ENCODE measurements at places on chromosomes 16 and 17.
A peak's percentile ranks its signal among the peaks of the same experiment; 100 is the strongest.

- DNase-seq = no peak
These were observed 9.6 kb upstream of the RBFOX3 start for GRCh38 chr17:79620207-79621038.

DNA sequence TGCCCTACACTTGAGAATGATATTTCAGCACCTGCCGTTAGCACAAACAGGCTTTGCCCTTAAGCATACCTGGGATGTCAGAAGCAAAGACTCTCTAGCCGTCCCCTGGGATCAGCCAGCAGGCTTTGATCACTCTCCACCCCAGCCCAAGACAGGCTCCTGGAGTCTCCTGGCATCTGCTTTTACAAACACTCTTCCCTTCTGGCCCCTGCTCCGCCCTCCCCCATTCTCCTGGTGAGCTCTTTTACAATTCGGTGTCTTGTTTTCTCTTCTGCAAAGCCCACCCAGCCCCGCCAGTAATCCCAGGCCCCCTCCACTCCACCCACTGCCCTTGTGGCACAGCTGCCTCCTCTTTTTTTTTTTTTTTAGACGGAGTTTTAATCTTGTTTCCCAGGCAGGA lies 50.4 kb downstream of the KATNIP start:
- no peak for DNase-seq

DNA sequence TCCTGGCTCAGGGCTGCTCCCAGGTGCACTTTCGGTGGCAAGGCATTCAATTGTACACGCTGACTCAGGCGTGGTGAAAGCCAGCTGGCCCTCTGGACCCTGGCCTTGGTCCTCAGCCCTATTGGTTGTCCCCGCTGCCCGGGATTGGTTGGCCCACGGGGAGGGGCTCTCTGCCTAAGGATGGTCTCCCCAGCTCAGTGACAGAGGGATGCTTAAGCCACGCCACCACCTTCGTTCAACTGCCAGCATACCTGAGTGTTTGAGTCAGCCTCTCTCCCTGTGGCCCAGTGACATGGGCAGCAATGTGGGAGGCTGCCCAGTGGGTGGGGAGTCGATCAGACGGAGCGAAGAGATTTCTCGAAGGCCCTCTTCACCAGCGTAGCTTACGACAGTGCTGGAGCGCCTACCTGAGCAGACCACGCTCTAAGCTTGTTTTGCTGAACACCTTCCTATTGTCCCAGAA lies 30.3 kb downstream of the IRF8 start:
- no peak for DNase-seq

DNA sequence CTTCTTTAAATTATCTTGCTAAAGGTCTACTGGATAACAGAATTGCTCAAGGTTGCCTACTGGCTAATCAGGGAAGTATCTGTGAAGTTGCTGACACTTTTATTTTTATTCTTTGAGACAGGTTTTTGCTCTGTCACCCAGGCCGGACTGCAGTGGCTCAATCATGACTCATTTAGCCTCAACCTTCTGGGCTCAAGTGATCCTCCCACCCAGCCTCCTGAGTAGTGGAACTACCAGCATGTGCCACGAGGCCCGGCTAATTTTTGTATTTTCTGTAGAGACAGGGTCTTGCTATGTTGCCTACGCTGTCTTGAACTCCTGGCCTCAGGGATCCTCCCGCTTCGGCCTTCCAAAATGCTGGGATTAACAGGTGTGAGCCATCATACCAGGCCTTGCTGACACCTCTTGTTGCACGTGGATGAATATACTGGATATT lies 43.1 kb downstream of the GLG1 start:
- no peak for DNase-seq

- peak; percentile 3 for DNase-seq
These were observed 8.7 kb downstream of the CLEC19A start for GRCh38 chr16:19294156-19294649.
